GM18507 (cell line): ENCODE measurements at places on chromosomes 2 and 18.

DNA sequence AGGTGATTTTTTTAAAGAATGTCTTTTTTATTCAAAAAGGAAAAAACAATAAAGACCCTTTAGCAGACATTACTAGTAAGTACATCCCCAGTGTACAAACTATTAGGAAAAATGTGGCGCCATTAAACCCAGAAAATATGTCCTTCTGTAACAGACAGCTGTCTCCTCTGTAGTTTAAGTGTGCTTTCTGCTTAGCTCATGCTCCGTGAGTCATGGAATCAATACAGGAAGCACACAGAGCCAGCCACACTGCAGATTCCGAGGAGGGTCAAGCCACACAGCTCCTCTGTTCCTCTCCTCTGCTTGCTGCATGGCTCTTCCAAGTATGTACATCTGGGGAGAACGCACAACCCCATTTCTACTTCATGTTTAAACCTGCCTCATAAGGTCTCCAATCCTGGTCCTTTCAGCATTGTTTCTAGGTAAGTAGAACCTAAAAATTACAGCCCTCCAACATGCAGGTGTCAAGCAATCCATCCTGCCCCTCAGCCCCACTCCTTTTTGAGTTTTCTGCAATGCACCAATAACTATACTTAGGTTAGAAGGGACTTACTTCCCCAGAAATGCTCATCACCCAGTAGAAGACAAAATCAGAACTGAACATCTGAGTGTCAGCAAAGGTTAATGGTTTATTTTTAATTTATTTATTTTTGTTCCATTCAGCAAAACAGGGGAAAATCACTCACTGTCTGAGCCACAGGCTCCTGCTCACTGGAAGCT, 37.5 kb downstream of the ACVR1 start:
- DNase-seq: no peak

GRCh38 chr2:240161087-240161750, 20.8 kb upstream of the OTOS start:
- no peak for DNase-seq

GRCh38 chr18:5944448-5944847, 49.1 kb upstream of the TMEM200C start:
- no peak for DNase-seq

GRCh38 chr2:481388-481787, 193.5 kb upstream of the ALKAL2 start:
- no peak for DNase-seq

DNA sequence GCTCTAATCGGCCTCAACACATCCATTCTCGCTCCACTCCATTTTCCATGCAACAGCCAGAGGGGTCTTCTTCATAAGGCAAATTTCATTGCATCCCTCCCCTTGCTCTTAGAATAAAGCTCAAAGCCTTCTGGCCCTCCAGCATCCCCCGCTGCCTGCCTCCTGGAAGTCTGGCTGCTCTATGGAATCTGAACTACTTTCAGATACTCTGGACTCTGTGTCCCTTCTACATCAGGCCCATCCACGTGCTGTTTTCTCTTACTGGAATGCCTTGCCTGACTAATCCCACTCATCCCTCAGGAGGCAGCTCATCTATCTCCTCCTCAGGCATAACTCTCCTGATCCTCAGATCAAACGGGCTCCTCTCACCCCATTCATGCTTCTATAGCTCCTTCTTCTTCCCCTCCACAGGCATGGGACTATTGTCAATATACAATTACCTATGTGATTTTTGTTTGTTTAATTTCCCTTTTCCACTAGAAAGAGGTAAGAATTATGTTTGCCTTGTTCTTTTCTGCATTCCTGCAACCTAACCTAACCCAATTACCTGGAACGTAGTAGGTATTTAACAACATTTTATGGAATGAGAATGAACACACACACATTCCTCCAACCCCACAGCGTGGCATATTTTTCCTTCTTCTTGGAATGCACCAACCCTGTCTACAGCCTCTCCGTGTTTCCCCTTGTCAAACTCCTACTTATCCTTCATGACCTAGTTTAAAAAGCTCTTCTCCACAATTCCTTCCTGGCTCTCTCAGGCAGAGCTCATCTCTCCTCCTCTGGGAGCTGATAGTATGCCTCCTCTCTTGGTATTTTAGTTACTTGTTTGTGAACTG, 49.5 kb downstream of the LBH start:
- DNase-seq: no peak

GRCh38 chr2:224165901-224166319, 126.8 kb upstream of the SERPINE2 start:
- DNase-seq: no peak

GRCh38 chr2:20135631-20136050, 84.2 kb upstream of the LAPTM4A start:
- peak; percentile 57 for DNase-seq

- no peak for DNase-seq
These were observed 81.9 kb downstream of the DYNAP start for GRCh38 chr18:54672846-54673475.

GRCh38 chr2:188726626-188727247, 247.4 kb upstream of the COL3A1 start:
- DNase-seq: no peak

DNA sequence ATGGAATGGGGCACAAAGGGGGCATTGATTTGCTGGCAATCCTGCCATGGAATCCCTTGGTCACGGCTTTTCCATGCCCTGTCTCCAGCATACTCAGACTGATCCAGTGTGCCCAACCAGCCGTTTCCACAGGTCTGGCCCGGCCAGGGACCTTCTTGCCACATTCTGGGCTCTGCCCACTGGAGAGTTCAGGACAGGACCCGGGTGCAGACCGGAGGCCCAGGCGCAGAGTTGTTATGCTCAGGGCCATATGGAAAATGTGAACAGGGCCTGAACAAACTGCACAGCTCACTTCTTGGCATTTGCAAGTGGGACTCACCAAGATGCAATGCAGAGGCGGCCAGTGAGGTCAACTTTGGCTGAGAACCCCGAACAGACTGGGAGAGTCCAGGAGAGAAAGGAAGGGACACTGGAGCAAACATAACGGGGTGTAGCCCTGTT, 15.6 kb upstream of the ASAP2 start:
- DNase-seq: no peak

- DNase-seq: no peak
These were observed 690.4 kb downstream of the RNF144A start for GRCh38 chr2:7607441-7608173.

- DNase-seq: no peak
These were observed 425.7 kb downstream of the SETBP1 start for GRCh38 chr18:45106331-45106774.

GRCh38 chr18:24985586-24985985, 366.4 kb downstream of the ZNF521 start:
- DNase-seq: no peak

- DNase-seq: no peak
These were observed 3.4 kb downstream of the HS6ST1 start for GRCh38 chr2:128315122-128315828.

DNA sequence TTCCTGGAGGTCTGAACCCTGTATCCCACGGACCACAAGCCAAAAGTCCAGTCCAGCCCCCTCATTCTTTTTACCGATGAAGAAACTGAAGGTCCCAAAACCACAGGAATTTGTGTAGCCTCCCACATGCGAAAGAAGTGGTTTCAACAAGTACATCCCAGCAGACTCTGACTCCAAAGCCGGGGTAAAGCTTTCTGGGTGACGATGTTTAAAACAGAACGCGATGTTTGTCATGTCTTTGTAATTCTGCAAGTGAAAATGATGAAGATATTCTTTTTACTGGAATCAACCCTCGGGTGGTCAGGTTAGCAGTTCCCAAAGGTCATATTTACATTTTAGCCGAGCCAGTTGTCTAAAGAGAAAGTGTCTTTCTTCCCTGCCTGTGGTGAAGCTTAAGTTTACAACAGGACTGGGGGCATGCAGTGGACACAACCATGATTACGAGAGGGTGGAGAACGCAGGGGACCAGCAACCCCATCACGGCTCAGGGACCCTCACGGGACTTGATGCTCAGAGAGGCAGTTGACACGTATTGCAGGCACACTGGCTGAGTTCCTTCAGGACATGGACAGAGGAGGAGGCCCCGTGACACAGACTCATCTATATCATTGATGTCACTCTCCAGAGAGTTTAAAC, 17.8 kb upstream of the TMEM131 start:
- no peak for DNase-seq

DNA sequence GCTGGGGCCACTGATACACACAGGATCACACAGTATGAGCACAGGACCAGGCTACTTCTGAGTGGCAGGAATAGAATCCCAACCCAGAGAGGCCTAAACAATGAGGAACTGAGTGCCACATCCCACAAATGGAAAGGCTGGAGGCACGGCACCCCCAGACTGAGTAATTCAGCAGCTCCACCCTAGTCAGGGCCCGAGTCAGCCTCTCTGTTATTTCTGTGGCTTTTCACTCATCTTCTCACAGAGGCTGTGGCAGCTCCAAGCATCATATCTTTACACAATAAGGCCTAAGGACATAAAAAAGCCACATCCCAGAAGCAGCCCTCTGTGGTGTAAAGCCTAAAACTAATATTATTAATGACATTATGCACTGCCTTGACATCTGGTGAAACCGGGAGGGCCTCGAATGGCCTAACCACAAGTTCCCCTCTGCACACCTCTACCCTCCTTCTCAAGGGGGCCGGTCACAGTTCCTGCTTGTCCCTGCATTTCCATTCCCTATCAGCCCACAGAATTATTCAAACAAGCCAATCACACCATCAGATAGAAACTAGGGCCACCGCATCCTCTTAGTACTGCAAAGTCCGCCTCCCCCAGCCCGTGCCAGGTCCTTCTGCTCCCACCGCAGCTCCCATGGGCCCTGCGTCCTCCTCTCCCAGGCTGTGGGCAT, 12.5 kb upstream of the MAL start:
- DNase-seq: peak; percentile 38

- DNase-seq: no peak
These were observed 3.1 kb upstream of the HTR2B start for GRCh38 chr2:231127936-231128335.

DNA sequence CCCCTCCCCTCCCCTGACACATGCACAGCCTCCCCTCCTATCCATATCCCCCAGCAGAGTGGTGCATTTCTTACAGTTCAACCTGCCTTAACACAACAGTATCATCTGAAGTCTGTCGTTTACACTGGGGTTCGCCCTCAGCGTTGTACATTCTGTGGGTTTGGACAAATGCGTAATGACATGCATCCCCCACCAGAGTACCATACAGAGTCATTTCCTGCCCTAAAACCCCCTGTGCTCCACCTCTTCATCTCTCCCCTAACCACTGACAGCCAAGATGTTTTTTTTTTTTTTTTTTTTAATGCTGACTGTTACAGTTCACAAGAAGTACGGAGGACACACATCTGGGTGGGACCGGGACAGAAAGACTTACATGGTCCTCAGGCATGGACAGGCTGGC, 22.6 kb downstream of the POMC start:
- no peak for DNase-seq

DNA sequence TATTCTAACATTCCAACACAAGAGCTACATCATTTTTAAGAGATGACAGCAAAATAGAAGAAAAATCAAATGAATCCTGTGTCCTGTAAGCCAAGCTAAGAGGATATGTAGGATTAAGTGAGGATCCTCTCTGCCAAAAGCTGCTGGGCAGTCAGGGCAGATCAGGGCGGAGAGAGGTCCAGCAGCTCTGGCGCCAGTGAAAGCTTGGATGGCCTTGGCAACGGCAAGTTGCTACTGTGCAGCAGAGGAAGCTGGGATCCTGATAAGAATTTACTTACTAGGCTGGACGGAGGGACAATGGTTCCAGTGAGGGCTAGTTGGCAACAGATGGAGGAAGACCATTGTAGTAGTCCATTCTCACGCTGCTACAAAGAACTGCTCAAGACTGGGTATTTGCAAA, 391.5 kb downstream of the XIRP2 start:
- DNase-seq: no peak

DNA sequence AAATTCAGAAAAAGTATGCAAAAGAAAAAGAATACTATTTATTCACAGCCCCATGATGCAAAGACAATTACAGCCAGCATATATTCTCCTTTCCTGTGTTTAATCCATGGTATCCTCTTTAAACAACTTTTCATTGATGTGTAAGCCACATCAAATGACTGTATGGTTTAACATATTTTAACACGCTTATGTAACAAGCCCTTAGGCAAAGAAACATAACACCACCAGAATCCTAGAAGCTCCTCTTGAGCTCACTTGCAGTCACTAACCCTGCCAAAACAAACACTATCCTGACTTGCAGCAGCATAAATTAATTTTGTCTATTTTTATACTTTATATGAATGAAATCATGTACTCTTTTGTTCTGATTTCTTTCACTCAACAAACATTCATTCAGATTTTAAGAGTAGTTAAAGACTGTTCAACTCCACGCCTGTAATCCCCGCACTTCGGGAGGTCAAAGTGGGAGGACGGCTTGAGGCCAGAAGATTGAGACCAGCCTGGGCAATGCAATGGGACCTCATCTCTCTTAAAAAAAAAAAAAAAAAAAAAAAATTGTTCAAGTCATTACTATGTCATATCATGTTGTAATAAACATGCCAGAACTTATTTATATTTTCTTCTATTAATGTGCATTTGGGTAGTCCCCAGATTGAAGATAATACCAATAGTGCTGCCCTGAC, 226.3 kb downstream of the NBAS start:
- DNase-seq: no peak

DNA sequence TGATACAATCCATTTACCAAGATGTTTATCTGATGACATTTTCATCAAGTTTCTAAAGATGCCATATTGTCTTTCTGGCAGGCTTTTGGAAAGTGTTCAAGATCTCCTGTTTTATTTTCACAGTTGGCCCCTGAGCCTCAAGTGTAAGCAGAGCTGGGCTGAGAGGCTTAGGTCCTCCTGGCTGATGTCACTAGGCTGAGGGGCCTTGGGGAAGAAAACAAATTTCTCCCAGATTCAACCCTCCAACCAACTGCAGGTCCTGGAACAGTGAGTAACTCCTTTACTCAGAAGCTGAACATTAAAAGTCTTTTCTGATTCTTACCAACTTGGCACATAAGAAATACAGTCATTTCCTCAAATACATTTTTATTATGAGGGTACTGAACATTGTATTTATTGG, 14.9 kb upstream of the IL1RL1 start:
- DNase-seq: no peak

GRCh38 chr2:178756343-178756742, 50.9 kb downstream of the TTN start:
- DNase-seq: no peak

DNA sequence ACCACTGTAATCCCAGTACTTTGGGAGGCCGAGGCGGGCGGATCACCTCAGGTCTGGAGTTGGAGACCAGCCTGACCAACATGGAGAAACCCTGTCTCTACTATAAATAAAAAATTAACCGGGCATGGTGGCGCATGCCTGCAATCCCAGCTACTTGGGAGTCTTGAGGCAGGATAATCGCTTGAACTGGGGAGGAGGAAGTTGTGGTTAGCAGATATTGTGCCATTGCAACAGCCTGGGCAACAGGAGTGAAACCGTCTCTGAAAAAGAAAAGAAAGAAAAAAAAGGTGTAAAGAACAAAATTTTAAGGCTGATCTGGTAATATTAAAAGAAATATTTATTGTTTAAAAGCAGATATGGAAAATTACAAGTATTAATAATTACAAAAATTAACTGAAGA, 29.7 kb downstream of the ZNF804A start:
- DNase-seq: no peak

GRCh38 chr2:190553254-190553653, 18.7 kb upstream of the NEMP2 start:
- DNase-seq: no peak

GRCh38 chr2:102891296-102891695, 129.5 kb downstream of the TMEM182 start:
- DNase-seq: no peak
